Activated effector memory CD4-positive, alpha-beta T cell treated with anti-CD3 and anti-CD28 coated beads, Interleukin-2, amount 50 U/mL, for 16 hours (primary cell): ENCODE measurements at places on chromosomes 4 and X.

DNA sequence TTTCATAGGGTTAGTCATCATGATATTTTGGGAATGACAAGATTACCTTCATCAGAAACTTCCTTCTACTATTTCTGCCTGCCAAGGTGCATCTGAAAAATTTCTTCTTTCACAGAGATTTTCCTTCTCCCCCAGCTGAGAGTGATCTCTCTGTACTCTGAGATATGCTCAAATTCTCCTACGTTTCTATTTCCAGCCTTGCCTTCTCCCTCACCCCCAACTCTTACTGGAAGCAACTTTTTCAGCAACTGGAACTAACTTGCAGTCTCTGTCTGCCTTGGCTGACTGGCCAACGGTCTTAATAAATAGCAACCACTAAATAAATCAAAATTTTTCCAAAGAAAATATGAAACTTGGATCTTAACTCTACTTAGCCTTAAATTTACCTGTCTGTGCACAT lies 122.3 kb downstream of the MAML3 start:
- DNase-seq, result no peak

DNA sequence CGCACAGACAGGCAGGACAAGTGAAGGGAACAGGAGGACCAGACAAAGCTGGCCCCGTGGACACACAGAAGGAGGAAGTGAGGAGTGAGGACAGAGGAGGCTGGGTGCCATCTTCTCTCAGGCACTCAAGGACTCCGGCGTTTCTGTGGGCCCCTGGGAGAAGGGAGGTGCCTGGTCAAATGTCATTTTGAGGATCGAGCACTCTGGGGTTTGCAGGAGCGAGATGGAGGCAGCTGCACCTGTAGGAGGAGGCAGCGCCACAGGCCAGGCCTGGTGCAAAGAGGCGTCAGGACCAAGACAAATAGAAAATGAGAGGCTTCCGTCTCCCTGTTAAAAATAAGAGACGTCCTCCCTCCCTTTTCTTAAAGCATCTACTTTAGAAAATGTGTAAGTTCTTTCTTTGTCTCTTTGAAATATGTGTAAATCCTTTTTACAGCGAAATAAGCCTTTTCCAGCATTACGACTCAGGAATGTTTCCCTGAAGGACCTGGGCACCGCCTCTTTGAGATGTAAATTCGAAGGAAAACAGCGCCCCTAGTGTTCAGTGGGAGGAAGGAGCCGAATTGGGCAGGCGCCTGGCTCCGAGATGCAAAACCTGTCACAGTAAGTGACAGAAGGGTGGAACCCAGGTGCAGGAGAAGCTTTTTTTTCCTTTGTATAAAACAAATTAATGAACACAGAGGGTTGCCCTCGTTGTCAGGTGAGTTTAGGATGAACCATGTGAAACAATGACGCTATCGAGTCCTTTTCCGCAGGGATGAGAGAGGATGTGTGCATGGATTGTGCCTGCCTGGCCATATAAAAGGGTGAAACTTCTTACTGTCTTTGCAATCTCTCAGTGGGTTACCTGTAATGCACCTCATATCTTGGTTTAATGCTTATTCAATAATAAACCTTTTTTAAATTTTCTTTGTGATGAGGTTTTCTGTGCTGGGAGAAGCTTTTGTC lies 1.4 kb upstream of the C4orf50 start:
- peak; percentile 68 for DNase-seq

DNA sequence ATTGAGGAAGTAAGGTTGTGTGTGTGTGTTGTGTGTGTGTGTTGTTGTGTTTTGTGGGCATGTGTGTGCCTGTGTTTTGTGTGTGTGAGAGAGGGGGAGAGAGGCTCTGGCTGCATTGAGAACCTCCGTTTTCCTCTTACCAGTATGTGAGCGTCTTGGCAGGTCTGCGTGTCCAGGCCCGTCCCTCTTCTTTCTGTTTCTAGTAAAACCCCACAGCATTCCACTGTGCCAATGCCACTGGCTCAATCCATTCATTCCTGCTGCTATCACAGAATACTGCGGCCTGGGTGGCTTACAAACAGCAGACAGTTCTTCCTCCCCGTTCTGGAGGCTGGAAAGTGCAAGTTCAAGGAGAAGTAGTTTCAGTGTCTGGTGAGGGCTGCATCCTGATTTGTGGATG lies 15.5 kb upstream of the HTRA3 start:
- DNase-seq, result no peak

GRCh38 chrX:137550665-137551261 lies 15.2 kb upstream of the ZIC3 start:
- DNase-seq, result no peak

DNA sequence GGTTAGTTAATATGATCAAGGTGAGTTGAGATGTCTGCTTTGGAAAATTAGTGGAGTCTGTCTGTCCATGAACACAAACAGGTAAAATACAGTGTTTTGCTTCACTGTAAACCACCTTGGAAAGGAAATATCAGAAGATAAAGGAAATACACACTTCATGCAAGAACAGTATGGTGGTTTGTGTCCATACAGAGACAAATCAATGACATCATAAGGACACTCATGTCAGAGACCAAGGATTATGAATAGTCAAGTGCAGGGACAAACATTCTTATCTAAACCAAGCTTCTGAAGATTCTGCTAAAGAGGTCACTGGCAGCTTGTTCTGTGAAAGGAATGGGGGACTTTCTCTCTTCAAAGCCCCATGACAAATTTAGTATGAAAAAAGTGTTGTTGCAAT lies 322.9 kb upstream of the F9 start:
- DNase-seq, result no peak

DNA sequence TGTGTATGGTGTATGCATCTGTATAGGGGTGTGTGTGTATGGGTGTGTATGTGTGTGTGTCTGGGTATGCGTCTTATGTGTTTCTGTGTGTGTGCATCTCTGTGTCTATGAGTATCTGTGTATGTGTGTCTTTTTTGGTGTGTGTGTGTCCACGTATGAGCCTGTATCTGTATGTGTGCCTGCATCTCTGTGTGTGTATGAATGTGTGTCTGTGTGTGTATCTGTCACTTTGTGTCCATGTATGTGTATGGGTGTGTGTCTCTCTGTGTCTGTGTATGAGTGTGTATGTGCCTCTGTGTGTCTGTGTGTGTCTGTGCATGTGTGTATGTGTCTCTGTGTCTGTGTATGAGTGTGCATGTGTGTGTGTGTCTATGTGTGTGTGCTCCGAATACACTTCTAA lies 24.3 kb downstream of the FAM149A start:
- DNase-seq, result no peak

DNA sequence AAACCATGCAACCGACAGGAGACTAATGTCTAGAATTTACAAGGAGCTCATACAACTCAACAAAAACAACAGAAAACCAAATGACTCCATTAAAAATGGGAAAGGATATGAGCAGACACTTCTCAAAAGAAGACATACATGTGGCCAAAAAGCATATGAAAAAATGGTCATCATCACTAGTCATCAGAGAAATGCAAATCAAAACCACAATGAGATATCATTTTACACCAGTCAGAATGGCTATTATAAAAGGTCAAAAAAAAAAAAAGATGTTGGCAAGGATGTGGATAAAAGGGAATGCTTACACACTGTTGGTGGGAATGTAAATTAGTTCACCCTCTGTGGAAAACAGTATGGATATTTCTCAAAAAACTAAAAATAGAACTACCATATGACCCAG lies 50.5 kb upstream of the CHRDL1 start:
- no peak for DNase-seq

DNA sequence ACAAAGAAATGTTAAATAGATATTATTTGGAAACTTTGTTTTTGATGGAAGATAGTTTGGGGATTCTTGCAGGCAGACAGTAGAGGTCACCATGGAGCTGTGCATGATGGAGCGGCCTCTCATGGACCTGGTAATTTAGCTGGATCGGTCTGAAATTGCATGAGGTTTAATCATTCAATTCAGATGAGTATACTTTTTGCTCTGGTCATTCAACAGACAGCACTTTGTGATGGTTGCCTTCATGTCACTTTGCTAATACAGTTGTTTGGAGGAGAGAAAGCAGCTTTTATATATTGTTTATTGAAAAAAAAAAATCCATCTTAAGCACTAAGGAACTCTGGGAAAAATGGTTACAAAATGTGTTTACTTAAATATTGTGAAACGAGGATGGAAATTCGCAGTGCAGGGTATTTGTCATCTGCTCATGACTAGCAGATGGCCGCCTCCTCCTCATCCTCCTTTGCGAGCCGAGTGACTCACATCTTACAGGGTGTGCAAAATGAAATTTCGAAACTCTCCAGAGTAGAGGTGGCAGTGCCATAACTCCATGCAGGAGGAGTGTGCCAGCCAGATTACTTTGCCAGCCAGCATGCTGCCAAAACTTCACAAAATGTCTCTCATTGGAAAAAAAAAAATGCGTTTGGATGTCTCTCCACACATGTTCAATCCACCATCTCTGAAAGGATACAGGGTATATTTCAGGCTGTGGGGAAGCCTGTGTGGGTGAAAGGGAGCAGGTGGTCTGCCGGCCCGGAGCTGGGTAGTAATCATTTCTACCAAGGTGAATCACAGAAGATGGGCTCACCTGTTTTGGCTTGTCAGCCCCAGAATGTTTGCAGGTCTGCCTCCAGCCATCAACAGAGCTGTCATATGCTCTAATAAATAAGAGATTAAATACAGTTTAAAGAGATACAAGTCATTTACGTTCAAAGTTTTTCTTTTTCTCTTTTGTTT lies 314.9 kb upstream of the DIPK2B start:
- peak; percentile 69 for DNase-seq

DNA sequence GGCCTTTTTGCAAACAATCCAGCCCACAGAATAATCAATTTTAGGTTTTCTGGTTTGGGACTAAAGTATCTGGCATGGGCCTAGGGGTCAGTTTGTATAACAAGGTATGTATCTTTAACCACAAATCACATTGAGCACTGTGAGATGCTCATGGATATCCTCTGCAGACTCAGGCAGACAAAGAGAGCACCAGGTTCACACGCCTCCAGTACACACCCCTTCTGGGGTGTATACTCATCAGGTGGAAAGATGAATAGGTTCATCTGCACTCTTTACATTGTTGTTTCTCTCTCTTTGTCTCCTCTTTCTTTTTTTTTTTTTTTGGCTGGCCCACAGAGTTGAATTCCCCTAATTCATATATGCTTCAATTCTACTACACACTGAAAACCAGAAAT lies 21.1 kb downstream of the TEC start:
- DNase-seq, result no peak

- DNase-seq, result no peak
Measured at GRCh38 chrX:84322083-84322827, 134.3 kb upstream of the RPS6KA6 start.

DNA sequence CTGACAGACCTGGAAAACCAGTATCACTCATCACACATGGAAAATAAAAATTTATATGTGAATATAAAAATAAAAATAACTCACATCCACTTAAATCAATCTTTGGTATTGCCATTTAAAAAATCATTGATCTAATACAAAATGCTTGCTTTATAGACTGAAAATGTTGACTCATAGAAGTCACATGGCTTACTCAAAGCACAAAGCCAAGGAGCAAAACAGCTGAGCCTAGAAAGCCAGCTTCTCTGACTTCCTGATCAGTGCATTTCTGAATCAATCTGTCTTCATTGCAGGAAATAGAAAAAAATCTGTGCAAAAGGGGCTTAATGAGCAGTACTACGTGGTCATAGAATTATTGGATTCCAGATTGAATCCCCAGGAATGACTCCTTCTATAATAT lies 176.9 kb upstream of the HS3ST1 start:
- DNase-seq, result no peak

GRCh38 chr4:181970366-181970765 lies 272.8 kb upstream of the TENM3 start:
- DNase-seq, result no peak

- DNase-seq, result no peak
Measured at GRCh38 chr4:177079327-177079726, 230.3 kb upstream of the NEIL3 start.

DNA sequence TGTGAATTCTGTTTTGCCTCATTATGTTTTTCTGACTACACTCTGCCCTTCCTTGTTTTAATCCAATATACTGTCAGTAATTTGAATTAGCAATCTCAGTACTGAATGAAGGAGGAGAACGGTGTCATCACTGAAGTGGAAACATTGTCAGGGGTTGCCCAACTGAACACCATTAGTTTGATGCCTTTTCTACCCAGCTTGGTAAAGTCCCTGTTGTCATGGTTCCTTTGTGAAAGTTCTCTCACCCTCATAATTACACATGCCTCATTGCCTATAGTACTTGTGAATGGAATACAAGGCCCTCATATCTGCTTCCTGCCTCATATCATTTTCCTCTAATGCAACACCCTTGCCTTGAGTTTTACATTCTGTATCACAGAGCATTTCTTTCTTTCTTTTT lies 76.9 kb downstream of the RRAGB start:
- DNase-seq, result no peak

- DNase-seq, result no peak
Measured at GRCh38 chr4:107255114-107255513, 219.0 kb upstream of the DKK2 start.

DNA sequence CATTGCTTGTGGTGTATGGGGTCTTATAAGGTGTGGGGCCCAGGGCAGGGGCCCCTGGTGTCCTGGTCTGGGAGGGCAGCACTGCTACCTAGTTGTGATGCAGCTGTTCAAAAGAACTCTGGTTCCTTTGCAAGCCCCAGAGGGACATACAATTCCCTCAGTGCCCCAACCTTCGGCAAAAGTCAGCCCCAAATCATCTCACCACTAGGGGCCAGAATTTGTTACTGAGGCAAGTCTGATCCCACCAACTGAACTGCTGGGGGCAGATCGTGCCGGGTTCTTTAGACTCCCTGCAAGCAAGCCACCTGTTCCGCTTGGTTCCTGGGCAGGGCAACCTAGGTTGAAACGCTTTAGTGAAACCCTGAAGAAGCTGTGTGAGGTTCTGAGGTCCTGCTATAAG lies 180.1 kb upstream of the S100G start:
- DNase-seq, result no peak

DNA sequence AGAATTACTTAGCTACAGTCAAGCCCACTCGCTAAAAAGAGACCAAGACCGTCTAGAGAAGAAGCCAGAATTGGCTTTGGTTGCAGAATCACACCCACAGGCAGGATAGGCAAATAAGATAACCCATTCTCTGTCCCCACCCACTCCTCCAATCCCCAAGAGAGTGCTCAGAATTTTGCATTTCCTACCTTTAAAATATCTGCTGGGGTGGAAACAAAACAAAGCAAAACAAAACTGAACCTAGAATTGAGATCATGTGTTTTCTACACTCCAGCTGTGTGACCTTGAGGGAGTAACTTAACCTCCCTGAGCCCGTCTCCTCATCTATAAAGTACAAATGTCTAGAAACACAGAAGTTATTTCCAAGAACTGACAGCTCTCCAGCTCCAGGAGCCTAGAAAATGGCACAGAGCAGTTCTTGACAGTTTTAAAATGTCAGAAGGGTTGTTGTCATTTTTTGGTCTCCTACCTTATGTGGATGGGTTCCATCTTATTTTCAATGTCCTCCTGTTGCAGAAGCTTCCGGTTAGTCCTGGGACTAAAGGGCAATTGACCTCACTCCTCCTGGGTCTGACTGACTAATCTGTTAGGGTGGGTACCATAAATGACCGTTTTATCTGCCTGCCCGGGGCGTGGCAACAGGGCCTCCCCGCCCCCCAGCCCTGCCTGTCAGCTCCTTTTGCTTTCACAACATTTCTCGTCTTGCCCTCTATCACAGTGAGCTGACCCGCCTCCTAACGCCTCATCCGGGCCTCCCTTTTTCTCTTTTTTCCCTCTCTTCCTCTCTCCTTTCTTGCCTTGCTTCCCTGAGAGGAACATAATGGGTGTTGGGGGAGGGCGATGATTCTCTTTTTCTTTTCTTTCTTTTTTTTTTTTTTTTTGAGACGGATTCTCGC lies 114.0 kb downstream of the RBM47 start:
- no peak for DNase-seq

- no peak for DNase-seq
Measured at GRCh38 chrX:134999469-134999868, 8.7 kb downstream of the SMIM10 start.

- DNase-seq, result no peak
Measured at GRCh38 chrX:15911734-15912550, 57.3 kb upstream of the AP1S2 start.
